PC-9 (cell line): ENCODE measurements at places on chromosomes 2 and 18.

DNA sequence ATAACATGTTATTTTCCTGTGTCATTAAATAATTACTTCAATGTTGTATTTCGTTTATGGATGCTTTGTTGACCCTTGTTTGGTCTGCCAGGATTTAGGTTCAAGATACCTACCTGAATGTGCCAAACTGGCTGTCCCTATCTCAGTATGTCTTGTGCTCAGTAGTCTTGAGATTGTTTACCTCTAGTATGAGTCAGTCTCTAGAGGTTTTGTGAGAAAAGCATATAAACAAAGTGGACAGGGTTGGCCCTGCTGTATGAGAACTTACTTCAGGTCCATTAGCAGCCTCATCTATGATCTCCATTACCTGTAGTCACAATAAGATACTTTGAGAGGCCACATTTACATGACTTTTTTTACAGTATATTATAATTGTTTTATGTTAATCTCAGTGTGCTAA, 17.8 kb downstream of the DDX18 start:
- H3K27ac ChIP-seq: no peak overlapping the region
- H3K4me3 ChIP-seq: no peak overlapping the region
- peak; percentile 9 for DNase-seq
- H3K27me3 ChIP-seq: no peaks in the 10 kb centered on the region
- H3K36me3 ChIP-seq: peaks cover 34% of the 10 kb centered on the region

GRCh38 chr2:186714611-186715010, 20.8 kb downstream of the FAM171B start:
- H3K4me1 ChIP-seq: no peaks in the 10 kb centered on the region
- H3K27me3 ChIP-seq: no peaks in the 10 kb centered on the region
- H3K27ac ChIP-seq: no peak overlapping the region
- DNase-seq: no peak
- H3K36me3 ChIP-seq: no peaks in the 10 kb centered on the region
- H3K4me3 ChIP-seq: no peak overlapping the region

- peak overlapping the region; percentile 91 for H3K4me3 ChIP-seq
- H3K4me1 ChIP-seq: peaks cover 27% of the 10 kb centered on the region
- peak overlapping the region; percentile 94 for H3K27ac ChIP-seq
- H3K36me3 ChIP-seq: peaks cover 13% of the 10 kb centered on the region
- no peak for DNase-seq
Observed at GRCh38 chr2:134919341-134920210, 954 bp downstream of the CCNT2 start.

DNA sequence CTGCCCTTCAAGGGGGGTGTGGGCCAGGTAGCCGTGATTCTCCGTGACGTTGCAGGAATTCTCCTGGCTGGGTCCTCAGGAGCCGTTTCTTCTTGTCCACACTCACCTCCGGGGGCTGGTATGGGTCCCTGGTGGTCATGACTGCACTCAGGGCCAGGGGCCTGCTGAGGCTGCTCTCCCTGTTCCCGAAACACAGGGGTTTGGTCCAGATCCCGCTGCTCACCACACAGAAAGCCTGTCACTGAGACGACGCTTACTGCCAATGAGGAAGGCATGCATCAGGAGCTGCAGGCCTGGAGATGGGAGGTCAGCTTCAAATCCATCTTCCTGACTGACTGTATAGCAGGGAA, 160.7 kb downstream of the RTP5 start:
- DNase-seq: no peak
- no peaks in the 10 kb centered on the region for H3K36me3 ChIP-seq
- H3K4me3 ChIP-seq: no peak overlapping the region
- no peaks in the 10 kb centered on the region for H3K4me1 ChIP-seq

- no peaks in the 10 kb centered on the region for H3K27me3 ChIP-seq
Observed at GRCh38 chr2:224173933-224174332, 134.8 kb upstream of the SERPINE2 start.

DNA sequence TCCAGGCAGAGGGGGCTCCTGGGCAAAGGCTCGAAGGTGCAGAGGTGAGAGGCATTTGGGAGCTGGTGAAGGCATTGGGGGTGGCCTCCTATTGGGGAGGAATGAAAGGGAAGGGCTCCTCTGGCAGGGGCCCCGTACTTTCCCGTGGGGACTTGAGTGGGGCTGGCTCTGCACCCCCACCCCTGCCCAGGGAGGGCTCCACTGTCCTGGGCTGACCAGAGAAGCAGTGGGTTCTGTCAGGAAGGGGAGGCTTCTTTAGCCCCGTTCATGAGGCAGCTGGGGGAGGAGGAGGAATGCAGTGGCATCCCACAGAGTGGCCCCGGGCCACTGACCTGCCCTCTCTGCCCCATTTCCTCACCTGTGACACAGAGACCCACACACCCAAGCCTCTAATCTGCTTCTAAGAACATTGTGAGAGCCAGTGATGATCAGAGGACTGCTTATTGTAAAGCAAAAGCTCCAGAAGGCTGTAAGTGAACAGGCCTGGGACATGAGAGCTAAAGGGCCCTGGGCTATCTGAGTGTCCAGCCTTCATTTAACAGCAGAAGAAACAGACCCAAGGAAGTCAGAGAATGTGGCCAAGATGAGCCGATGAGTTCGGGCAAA, 38.6 kb upstream of the GPAT2 start:
- DNase-seq: no peak
- H3K27ac ChIP-seq: no peak overlapping the region
- H3K4me1 ChIP-seq: peaks cover 5% of the 10 kb centered on the region; the same call in 1 of the 2 replicates
- peaks cover 20% of the 10 kb centered on the region; the same call in 1 of the 2 replicates for H3K27me3 ChIP-seq

GRCh38 chr2:61356958-61357350, 113.9 kb downstream of the USP34 start:
- no peaks in the 10 kb centered on the region for H3K4me1 ChIP-seq
- H3K27ac ChIP-seq: 0 out of 2 replicates have a peak overlapping the region, but pooled peaks have one; percentile 38
- H3K36me3 ChIP-seq: peaks cover 25% of the 10 kb centered on the region
- DNase-seq: no peak
